CD4-positive, alpha-beta T cell treated with Interleukin-17A for 1 hour (primary cell): ENCODE measurements at places on chromosomes 3 and 15.

- DNase-seq = no peak
Observed at GRCh38 chr15:48888191-48888590, 10.3 kb downstream of the EID1 start.

GRCh38 chr15:34584330-34584668 is 848 bp upstream of the GOLGA8B start:
- no peak for DNase-seq

DNA sequence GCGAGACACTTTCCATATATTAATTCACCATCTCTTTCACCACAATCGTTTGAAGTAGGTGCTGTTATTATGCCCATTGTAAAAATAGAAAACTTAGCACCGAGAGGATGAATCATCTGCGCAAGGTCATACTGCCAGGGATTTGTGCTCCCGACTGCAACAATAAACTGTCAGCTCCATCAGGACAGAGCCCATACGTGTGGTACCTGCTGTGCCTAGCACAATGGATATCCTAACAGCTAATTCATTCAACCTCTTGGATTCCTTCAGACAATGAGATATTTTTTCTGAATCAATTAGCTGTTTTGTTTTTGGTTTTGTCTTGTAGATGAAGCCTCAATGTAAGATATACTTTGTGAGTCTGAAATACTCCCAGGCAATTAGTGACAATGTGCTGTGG is 32.3 kb upstream of the PROK2 start:
- no peak for DNase-seq

GRCh38 chr15:56440214-56440770 is 24.6 kb downstream of the MNS1 start:
- no peak for DNase-seq

GRCh38 chr15:62607643-62608042 is 434.9 kb upstream of the TPM1 start:
- no peak for DNase-seq

DNA sequence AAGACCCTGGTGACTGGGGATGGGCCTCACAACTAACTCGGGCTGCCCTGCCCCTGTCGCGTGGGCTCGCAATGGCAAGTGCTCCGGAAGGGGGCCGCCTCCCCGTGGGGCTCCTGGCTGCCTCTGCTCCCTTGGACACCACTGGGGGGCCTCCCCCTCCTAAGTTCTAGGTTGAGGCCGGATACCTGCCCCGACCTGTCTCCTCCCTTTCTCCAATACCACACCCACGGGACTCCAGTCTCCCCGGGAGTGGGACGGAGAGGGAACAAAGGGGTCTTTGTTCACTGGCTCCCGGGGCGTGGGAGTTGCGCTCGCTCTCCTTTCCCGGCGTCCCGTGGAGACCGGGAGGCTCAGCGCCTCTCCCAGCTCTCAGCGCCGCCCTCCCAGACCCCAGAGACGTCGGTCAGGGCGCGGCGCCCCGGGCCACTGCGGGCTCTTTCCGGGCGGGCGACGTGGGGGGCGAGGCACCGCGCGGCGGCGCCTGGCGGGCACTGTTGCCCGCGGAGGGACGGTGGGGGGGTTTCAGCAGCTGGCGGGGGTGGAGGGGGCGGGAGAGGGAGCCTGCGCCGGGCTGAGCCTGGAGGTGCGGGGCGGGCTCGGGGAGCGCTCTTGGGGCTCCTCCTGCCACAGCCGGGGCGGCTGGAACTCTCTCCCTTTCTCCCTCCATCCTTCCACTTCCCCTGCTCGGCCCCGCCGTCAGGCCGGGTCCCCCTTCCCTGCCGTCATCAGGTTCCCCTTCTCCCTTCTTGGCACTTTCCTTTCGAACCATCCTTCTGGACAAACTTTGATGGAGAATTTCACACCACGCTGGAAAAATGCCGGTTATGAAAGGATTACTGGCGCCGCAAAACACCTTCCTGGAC is at the start of gene KCNH8:
Gene KCNH8 (plus strand): TSS at position 606 of the 863 bp plus-strand sequence. CDS start 210 bp downstream, at position 816.
- no peak for DNase-seq

DNA sequence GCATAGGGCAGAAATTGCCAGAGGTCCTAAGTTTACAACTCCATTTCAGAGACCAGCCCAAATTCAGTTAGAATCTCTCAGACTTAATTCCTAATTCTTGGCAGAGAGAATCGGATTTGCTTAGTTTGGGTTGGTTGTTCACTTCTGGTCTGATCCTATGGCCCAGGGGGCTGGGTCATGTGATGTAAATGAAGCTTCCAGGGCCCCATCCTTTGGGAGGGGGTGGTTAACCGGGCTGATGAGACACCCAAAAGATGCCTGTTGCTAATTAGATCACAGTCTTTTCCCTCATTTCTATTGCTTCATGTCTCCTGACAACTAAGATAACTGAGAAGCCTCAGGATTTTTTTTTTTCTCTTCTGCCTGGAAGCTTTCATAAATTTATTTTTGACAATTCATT is 11.1 kb upstream of the ZNF620 start:
- no peak for DNase-seq
